Activated CD4-positive, CD25-positive, alpha-beta regulatory T cell (primary cell): ENCODE measurements at places on chromosomes 2 and 18.
A peak's percentile ranks its signal among the peaks of the same experiment; 100 is the strongest.

GRCh38 chr18:11392292-11392691, 217.1 kb upstream of the SLC35G4 start:
- DNase-seq = no peak

DNA sequence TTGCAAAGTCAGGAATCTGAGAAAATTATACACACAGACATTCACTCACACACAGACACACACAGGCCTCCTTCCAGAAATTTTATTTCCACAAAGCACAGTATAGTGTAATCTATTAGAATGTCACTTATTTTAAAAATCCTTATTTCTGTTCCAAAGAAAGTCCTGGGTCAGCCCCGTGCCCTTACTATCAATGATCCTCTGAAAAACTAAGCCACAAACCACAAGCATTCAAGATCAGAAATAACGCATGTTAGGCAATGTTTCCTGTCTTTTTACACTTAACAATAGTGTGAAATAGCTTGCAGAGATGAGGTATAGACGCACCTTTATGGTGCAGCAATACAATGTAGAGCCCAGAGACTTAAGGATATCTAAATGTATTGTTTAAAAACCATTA, 25.8 kb downstream of the TBC1D8 start:
- no peak for DNase-seq

- DNase-seq = no peak
Observed at GRCh38 chr2:96663829-96664228, 21.3 kb downstream of the FER1L5 start.

DNA sequence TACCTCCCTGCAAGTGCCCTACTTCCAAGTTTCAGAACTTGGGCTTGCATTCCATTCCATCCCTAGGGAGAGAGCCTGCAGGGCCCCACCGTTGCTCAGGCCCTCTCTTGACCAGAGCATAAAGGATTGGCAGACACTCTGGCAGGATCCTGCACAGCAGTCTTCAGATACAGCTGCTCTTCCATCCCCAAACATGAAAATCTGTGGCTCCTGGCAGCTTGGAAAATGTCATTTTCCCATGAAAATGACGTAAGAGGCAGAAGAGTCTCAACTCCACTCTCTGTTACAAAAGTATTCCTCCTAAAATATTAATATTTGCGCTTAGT, 162.6 kb downstream of the GFPT1 start:
- no peak for DNase-seq

- DNase-seq = no peak
Observed at GRCh38 chr2:219380926-219381325, 6.8 kb downstream of the DNPEP start.

- no peak for DNase-seq
Observed at GRCh38 chr2:207782238-207783030, 12.7 kb upstream of the FZD5 start.

DNA sequence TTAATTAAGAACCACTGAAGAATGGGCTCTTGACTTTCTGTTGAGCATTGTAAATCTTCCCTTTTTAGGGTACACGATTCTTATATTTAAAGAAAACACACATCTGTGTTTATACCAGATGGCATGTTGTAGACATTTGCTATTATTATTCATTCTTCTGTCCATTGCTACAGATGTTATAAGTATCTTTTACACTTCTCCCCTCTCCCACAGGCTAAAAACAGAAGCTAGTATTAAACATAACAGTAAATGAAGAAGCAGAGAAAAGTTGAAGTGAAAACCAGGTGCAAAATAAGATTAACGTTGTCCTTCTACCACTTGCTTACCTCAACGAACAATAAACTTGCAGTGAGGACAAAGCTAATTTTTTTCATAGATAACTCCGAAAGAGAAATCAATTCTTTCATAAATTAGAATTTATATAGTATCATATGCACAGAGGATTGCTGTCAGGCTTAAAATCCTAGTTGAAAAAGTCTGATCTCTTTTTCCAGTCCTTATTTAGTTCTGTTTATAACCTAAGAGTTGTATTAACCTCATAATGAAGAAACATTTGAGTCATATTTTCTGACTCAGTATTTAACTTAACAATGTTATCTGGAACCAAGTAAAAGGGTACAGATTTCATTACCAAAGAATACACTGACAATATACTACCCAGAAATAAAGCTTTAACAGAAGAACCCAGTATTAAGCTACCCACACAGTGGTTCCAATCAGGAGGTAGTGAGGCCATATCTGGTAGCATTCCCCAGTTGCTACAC, 16.4 kb upstream of the ZNF385B start:
- no peak for DNase-seq

DNA sequence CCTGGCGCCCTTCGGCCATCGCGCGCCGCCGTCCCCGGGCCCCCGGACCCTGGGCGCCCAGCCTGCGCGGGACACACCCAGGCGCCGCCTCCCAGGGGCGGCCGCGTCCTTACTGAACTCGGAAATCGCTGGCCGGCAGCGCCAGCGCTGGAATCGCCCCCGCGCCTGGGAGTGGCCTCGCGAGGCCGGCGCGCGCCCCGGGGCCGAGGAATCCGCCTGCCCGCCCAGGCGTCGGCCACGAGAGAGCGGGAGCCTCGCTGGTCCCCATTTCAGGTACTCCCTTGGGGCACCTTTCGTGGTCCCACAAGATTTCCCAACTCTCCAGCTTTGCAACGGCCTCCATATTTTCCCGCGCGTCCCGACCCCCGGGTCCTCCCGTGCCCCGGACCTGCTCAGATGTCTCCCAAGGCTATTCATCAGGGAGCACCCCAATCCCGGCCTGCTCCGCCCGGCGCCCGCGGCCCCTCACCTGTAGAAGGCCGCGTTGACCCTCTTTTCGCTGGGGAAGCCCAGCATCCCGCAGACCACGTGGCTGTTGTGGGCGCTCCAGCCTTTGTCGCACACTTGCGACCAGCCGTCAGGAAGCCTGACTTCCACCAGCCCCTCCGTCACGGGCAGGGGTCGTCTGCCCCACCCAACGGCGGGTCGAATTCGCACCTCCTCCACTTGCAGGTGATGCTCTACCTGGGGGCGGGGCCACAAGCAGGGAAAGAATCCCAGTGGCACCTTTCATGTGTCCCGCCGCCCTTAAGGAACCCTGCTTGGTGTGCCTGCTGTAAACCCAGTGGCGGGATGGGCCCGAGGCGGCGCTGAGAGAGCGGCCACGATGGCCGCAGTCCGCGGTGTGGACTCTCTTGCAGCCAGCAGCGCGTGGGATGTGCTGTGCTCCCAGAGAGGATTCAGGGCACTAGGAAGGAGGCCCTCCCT, 4.6 kb downstream of the LOXL3 start:
- no peak for DNase-seq

- DNase-seq = no peak
Observed at GRCh38 chr2:172674034-172674967, 61.3 kb upstream of the RAPGEF4 start.

DNA sequence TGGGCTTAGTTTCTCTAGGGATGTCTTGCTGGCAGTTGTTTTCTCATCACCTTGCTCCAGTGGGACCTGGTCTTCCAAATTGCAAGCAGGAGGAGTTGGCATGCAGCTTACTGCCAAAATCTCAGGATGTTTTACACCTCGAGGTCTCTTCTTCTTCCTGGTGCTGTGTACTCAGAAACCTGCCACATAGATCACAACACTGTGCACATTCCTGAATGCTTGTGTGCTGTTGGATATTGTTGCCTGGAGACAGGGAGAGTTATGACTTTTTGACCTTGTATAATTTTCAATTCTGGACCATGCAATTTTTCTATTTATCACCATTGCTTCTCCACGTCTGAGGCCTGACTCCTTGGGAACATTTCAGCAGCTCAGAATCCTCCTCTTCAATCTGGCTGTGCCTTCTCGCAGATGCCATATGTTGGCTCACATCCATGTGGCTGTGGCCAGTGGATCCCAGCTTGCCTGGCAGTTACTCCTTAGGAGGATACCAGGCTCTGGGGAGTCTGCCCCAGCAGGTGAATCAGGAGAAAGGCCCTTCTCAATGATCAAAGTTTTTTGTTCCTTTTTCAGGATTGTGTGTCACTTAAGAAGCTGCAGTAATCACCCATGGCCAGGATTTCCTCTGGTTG, 489.3 kb downstream of the TSN start:
- no peak for DNase-seq

DNA sequence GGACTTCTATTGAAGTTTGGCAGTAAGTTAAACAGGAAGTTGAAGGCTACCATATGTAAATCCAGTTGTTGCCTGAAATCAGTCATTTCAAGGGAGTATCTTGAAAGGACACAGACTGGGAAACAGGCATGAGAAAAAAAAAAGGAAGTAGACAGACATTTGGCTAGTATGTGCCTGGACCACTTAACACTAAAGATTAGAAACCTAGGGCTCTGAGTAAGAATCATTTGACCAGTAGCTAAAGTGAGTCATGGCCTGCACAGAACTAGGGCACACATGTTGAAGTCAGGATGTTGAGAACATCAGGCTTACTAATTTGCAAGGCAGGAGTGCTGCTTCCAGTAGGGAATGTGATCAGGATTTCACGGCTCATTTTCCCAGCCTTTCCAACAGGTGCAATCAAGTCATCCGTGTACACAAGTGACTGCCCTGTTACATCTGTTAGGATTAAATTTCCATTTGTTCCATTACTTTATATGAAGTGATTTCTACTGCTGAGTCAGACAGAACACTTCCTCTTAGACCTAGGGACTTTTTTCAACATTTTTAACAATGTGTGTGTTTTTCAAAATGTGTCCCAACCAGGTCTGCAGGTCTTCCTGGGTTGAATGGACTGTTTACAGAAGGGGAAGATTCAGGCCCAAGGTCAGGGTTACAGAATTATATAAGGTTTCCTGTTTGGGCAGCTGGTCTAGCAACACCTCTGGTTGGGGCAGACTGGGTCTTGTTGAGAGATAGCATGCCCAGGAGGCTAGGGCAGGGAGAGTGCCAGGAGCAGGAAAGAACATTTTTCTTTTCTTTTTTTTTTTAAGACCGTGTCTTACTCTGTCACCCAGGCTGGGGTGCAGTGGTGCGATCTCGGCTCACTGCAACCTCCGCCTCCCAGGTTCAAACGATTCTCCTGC, 145.6 kb downstream of the TGIF1 start:
- no peak for DNase-seq

GRCh38 chr2:121529439-121530211, 1.1 kb upstream of the RNU4ATAC start:
- peak; percentile 37 for DNase-seq

- no peak for DNase-seq
Observed at GRCh38 chr2:86304416-86304815, 33.0 kb downstream of the REEP1 start.

GRCh38 chr2:70886541-70886987, 49.1 kb upstream of the ATP6V1B1 start:
- DNase-seq = no peak

- no peak for DNase-seq
Observed at GRCh38 chr2:25286025-25286400, 55.7 kb downstream of the DNMT3A start.
